ENCODE measurements at places on chromosomes 13 and 19.
A peak's percentile ranks its signal among the peaks of the same experiment; 100 is the strongest.

DNA sequence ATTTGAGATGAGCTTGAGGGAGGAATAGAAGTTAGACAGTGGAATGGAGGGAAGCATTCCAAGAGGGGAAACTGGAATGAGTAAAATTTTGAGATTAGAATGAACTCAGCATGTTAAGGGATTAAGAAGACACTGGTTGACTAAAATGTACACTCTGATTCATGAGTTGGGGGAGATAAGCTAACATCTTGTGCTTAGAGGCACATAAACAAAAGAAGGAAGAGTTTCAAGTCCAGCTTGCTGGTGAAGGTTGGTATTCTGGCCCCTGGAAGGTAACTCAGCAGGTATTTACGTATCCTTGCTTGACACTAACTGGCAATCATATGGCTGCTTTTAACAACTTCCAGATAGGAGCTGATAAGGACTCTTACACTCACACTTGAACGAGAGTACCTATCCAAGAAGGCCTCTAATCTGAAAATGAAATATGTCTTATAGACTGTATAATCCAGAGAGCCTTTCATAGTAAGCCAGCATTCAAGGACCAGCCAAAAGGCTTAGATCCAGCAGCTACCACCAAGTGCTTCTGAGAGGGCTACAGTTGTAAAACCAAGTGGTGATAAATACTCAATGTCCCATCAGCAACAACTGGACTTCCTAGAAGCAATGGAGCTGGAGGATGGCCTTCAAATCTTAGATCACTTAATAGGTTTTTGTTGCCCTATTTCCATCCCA, 149.7 kb upstream of the SERP2 start:
- no peak for DNase-seq

DNA sequence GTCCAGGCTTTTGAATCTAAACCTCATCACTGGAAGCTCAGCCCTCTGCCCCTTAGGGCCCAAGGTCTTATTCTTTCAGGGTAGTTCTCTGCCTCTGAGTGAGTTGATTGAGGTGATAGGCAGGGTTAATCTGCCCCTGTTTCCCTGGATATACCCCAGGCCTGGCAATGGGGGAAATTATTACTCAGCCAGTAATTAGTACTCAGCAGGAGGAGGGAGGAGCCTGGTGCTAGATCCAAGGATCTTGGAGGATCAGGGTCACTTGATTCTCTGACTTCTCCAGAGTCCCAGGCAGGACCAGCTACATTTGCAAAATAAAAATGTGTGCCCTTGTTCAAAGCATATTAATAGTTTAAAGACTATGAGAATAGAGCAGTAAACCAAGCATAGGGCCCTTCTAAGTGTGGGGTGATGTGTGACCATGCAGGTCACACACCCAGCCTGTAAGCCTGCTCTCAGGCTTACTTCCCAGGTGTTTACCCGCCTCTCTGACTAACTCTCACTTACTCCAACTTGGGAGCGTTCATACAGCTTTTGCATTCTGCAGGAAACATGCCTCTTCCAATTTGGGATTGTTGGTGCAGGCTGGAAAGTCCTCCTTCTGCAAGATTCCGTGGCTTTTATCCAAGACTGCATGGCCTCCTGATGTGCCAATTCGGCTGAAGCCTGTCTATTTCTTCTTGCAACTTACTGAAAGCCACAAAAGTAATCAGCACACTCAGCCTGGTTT, 7.9 kb upstream of the STK24 start:
- no peak for DNase-seq

GRCh38 chr13:97077341-97077740, 83.1 kb upstream of the OXGR1 start:
- no peak for DNase-seq

DNA sequence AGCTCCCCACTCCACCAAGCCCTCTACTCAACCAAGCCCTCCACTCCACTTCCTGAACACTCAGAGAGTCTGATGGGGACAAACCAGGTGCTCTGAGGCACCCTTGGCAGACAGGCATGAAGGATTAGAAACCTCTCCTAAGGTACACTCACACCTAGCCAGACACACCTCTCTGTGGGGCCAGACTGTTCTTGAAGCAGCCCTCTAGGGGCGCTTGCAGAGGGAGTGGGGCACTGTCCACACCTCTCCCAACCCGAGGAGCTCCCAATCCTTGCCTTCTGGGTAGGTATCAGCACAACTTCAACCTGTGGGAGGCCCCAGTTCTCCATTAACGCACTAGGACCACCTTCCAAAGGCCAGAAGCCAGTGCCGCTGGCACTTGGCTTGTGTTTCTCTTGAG, 108.7 kb upstream of the VSTM2B start:
- no peak for DNase-seq

DNA sequence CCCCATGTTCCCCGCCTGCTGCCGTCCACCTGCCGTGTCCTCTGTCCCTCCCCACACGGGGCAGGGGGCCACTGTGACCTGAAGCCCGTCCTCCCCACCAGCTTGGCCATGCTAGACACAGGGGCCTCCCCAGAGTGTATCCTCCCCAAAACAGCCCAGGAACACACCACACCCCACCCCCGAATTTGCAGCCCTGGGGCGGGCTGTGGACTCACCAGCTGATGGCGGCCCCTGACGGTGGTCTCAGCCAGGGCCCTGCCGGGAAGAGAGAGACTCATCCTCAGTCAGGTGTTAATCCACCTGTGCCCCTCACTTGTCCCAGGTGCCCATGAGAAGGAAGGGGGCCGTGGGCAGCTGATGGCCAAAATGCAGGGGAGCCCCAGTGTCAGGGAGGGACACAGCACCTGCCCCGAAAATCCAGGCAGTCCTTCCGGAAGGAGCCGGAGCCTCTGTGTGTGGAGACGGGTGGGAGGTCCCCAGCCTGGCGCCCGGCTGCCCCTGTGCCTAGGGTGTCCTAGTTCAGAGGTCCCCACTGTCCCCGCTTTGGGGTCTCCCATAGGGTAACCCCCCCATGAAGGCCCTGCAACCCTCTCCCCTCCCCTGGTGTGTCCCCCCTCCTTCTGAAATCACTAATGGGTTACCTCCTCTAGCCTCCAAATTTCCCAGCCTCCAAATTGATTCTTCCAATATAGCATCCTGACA, 39.3 kb upstream of the TCF3 start:
- DNase-seq, result no peak

DNA sequence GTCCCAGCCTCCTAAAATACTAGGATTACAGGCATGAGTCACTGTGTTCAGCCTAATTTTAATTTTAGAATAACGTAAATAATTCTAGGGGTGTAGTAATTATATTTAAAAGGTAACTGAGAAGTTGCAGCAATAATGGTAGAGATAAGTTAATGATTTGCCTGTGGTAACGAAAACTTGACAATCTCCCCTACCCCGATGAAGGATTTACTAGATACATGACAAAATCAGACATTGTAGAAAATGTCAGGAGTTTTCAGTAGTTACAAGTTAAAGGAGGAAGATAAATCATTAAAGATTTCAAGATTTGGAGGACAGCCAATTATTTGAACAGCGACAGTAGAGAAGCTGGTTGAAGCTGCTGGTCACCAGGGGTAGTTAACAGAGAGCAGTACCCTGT, 652.2 kb upstream of the PCDH20 start:
- no peak for DNase-seq

GRCh38 chr19:51719251-51719988, 4.4 kb downstream of the HAS1 start:
- DNase-seq, result no peak

DNA sequence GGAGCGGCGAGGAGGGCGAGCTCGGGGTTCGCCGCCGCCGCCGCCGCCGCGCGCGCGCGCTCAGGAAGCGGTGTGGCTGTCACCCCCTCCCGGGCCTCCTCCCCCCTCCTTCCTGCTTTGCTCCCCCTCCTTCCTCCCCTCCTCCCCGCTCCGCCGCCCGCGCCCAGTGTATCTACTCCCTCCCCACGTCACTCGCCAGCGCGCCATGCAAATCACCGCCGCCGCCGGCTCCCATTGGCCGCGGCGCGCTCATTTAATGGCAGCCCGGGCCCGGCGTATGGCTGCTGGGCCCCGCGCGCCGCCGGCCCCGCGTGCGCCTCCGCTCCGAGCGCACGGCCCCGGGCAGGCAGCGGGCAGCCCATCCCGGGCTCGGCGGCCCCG, 335 bp upstream of the SOX1 start:
- peak; percentile 67 for DNase-seq

DNA sequence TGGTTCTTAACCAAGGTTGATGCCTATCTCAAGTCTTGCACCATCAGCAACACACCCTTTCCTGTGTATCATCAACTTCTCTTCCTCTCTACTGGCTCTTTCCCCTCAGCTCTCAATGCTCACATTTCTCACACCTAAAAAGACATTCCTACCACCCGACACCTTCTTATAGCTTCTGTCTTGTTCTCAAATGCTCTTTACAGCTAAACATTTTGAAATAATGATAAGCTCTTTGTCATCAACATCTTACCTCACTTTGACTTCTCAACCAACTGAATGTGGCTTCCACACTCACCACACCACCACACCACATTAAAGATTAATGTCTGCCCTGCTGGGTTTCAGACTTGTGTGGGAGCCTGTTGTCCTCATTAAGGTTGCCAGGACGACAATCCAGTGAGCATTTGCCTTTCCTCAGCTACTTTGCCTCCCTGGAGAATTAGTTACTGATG, 67.8 kb downstream of the RXFP2 start:
- DNase-seq, result no peak

- no peak for DNase-seq
Observed at GRCh38 chr13:36513266-36513665, 81.0 kb downstream of the CCNA1 start.
